Stimulated activated CD4-positive, alpha-beta T cell treated with anti-CD3 and anti-CD28 coated beads, Interleukin-15, amount 100 ng/mL, for 1 hour (primary cell): ENCODE measurements at places on chromosomes 3 and 15.
A peak's percentile ranks its signal among the peaks of the same experiment; 100 is the strongest.

DNA sequence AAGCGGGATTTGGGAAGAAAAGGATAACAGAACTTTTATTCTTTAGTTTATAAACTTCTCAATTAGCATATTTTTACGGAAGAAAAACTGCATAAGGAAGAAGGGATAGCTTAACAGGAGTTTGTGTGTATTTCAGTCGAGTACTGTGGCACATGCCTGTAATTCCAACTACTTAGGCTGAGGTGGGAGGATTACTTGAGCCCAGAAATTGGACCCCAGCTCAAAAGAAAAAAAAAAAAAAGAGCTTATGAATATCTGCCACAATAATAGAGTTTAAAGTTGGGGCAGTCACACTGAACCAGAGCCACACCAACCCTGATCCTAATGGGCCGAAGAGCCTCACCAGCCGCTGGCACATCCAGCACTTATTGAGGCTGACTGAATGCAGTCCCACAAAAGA, 31.1 kb downstream of the CHAC1 start:
- DNase-seq: no peak

- no peak for DNase-seq
Measured at GRCh38 chr3:151265166-151265565, 13.2 kb downstream of the P2RY14 start.

- DNase-seq: no peak
Measured at GRCh38 chr15:78790027-78790426, 21.2 kb downstream of the ADAMTS7 start.

DNA sequence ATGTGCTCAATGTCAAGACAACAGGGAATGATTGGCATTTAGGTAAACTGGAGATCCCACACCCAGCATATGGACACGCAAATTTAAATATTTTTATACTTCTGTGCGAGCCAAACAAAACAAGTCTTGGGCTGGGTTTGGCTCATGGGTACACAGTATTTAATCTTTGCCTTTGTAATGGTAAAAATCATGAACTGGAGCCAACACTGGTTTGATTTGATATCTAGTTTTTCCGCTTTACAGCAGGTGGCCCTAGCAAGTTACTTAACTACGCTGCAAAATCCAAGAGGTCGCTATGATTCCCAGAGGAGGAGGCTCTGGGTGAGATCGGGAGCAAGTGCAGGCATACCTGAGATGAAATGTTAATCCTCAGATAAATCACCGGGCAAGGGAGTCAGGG, 207.9 kb upstream of the SATB1 start:
- no peak for DNase-seq

- no peak for DNase-seq
Measured at GRCh38 chr3:193314161-193314560, 64.4 kb downstream of the ATP13A5 start.

- DNase-seq: no peak
Measured at GRCh38 chr15:62521396-62521795, 356.3 kb upstream of the C2CD4B start.

DNA sequence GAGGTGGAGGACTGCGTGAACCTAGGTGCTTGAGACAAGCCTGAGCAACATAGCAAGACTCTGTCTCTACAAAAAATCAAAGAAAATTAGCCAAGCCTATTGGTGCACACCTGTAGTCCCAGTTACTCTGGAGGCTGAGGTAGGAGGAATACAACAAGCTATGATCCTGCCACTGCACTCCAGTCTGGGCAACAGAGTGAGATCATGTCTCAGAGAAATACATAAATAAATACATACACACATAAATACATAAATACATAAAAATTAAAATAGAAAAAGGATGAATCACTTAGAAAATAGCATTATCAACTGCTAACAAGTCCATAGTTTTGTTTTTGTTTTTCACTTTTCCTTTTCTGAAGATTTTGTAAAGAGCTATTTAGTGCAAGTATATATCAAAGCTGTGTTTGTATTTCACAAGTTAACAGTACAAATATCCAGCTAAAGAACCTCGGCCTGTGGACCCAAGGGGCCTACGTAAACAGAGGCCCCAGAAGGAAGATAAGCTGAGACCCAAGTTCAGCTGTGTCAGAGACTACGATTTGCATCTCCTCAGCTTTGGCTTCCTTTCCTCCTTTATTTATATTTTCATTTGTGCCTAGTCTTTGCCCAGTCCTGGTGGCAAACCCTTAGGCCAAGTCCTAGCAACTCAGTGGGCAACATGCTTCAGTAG, 67.1 kb upstream of the ROBO2 start:
- DNase-seq: no peak

DNA sequence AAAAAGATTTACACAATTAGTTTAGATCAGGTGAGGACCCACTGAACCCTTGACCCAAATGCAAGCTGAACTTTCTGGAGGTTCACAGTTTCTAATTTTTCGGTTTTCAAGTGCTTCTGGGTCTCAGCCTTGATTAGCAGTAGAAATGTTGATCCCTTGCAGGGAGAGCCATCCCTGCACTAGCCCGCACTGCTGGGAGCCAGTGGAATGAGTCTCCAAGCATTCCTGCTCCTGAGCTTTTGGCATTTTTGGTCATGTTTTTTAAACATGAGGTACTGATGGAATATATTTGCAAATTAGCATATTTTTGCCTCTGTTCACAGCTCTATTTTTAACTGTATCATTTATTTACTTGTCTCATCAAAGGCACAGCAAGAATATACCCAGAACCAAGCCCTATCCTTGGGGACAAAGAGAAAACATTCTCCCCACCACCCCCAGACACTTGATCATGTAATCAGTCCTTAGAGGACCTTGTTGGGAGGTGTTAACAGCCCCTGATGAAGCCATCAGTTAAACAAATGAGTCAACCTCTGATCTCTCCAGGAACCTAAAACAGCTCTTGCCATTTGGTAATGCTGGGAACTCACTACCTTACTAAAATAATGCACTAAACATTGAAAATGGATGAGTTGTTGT, 119.0 kb upstream of the CTDSPL start:
- no peak for DNase-seq

- no peak for DNase-seq
Measured at GRCh38 chr15:51874751-51875644, 45.5 kb downstream of the TMOD3 start.

DNA sequence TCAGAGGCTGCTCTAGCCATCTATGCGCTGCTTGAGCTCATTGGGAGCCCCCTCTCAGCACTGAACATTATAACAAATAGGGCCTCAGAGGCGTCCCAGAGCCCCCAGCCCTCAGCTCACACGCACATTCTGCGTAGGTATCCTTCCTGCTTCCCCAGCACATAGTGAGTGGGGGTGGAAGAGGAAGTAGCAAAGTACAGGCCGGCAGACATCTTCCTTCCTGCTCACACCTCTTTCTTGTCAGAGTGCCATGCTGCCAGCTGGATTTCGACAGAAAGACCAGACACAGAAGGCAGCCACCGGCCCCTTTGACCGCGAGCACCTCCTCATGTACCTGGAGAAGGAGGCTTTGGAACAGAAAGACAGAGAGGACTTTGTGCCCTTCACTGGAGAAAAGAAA, 16.6 kb downstream of the TMOD2 start:
- DNase-seq: no peak

- no peak for DNase-seq
Measured at GRCh38 chr15:34501131-34501530, 63.5 kb upstream of the GOLGA8A start.

DNA sequence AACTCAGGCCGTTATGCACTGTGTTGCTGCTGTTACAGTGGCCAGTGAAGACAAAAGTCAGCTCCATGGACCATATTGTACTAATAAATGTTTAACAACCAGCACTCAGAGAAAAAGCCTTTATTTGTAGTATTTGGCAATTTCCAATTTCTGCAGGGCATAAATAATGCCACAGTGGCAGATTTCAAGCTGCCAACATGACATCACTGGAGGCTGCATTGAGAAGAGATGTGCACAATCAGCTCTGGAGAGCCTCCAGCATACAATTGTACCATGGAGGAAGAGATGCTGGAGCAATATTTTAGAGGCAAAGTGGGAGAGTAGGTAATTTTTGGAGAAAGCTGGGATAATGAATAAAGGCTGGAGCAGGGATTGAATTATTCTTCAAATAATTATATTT, 9.7 kb upstream of the ALCAM start:
- no peak for DNase-seq

DNA sequence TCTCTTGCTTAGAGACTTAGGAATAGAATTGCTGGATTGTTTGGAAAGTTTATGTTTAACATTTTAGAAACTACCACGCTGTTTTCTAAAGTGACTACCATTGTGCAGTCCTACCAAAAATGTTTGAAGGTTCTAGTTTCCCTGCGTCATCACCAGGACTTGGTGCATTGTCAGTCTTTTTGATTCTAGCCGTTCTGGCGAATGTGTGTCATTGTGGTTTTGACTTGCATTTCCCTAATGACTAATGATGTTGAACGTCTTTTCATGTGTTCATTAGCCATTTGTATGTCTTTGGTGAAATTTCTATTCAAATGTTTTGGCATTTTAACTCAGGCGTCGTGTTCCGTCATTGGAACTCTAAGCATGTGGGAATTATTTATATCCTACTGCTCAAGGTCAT, 58.0 kb downstream of the CHD2 start:
- DNase-seq: peak; percentile 17

DNA sequence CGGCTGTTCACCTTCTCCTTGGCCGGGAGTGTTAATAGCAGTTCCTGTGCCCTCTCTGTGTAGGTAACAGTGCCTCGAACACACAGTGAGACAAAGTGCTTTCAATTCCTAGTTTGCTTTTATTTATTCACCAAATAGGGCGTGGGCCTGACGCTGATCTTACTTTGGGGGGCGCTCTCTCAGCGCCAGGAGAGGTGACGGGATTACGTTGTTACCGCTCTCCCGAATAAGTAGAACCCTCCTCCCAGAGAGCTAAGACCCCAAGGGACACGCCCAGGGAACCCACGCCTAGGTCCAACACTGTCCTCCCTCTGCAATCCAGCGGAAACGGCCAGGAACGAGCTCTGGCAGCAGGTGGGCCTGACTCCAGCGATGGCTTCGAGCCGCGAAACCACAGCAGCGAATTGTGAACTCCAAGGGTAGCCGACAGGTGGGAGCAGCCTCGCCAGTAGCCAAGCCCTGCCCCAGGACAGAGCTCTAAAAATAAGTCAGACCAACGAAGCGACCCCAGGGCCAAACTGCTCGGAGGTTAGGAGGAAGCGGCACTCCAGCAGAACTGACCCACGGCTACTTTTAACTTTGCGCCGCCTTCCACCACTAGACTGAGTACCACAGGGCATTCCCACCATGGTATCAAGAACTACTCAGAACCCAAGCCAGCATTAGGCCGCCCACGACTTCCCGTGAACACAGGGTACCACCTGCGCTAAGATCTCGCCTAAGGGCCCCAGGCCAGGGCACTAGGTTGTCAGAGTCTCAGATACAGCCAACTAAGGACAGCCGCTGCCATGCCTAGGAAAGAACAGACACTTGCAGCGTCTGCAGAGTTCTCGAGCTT, 1.6 kb upstream of the SIN3A start:
- DNase-seq: peak; percentile 59

GRCh38 chr3:68787106-68787626, 145.2 kb downstream of the TAFA4 start:
- no peak for DNase-seq

- DNase-seq: no peak
Measured at GRCh38 chr3:137191133-137191923, 233.5 kb downstream of the IL20RB start.

DNA sequence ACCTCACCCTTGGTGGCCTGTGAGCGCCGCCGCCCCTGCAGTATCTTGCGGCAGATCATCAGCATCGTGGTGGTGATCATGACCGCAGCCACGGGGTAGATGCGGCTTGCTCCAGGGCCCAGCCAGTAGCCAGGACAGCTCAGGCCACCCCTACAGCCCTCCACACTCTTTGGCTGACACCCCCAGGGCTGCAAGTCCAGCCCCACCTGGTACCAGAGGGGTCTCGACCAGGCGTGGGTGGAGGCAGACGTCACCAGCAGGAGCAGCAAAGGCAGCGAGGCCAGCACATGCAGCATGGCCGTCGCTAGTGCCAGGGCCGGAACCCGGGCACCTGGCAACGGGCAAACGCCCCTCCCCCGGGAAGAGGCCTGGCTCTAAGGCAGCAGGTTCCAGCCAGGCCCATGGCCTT, at the start of gene TMEM89:
Gene TMEM89 (minus strand): TSS at position 309 of the 409 bp plus-strand sequence. CDS start 13 bp downstream, at position 296.
- DNase-seq: no peak

DNA sequence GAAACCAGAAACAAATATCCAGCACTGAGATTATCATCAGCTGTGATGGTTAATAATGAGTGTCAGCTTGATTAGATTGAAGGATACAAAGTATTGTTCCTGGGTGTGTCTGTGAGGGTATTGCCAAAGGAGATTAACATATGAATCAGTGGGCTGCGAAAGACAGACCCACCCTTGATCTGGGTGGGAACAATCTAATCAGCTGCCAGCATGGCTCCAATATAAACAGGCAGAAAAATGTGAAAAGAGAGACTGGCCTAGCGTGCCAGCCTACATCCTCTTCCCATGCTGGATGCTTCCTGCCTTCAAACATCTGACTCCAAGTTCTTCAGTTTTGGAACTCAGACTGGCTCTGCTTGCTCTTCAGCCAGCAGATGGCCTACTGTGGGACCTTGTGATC, 869.5 kb downstream of the SI start:
- no peak for DNase-seq

- no peak for DNase-seq
Measured at GRCh38 chr3:8224941-8225340, 276.7 kb upstream of the LMCD1 start.

DNA sequence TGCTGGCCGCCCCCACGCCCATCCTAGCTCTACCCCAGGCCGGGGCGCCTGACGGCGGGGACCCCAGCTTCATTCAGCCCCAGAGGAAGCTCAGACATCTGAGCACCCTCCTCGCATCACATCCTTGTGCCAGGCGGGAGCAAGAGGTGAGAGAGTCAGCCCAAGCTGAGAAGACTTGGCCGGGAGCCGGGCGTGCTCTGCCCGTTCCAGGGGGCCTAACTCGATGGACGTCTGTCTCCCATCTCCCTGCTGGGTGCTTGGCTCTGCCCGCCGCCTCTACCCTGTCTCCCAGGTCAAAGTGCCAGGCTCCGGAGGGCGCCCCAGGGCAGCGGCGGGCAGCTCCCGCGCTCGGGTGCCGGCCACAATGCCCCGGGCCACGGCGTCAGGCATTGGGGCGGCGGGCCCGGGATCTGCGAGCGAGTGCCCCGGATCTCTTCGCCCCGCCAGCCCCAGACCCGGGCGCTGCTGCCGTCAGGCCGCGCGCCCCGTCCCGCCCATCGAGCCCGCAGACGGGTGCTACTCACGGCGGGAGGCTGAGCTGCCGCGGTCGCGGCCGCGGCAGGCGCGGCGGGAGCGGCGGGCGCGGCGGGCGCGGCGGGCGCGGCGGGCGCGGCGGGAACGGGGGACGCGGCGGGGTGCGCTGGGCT, 388 bp downstream of the DAPK2 start:
- no peak for DNase-seq

- no peak for DNase-seq
Measured at GRCh38 chr15:88690331-88690730, 51.5 kb downstream of the ISG20 start.

GRCh38 chr3:69079269-69080159, 651 bp downstream of the UBA3 start:
- no peak for DNase-seq

DNA sequence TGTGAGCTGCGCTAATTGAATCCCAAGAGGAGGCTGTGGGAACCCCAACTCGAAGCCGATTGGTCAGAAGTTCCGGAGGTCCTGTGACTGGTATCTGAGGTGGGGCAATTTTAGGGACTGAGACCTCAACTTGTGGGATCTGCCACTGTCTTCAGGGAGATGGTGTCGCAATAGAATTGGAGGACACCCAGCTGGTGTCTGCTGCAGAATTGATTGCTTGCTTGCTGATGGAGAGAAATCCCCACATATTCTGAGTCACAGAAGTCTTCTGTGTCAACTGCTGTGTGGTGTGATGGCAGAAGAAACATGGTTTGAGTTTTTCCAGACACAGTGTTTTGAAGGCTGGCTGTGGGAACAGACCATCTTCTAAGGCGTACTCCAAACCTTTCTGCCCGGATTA, 99.7 kb upstream of the PLXNA1 start:
- DNase-seq: no peak

- DNase-seq: no peak
Measured at GRCh38 chr3:112117415-112117814, 15.6 kb downstream of the GCSAM start.
